ENCODE measurements at places on chromosomes 5 and 9.

DNA sequence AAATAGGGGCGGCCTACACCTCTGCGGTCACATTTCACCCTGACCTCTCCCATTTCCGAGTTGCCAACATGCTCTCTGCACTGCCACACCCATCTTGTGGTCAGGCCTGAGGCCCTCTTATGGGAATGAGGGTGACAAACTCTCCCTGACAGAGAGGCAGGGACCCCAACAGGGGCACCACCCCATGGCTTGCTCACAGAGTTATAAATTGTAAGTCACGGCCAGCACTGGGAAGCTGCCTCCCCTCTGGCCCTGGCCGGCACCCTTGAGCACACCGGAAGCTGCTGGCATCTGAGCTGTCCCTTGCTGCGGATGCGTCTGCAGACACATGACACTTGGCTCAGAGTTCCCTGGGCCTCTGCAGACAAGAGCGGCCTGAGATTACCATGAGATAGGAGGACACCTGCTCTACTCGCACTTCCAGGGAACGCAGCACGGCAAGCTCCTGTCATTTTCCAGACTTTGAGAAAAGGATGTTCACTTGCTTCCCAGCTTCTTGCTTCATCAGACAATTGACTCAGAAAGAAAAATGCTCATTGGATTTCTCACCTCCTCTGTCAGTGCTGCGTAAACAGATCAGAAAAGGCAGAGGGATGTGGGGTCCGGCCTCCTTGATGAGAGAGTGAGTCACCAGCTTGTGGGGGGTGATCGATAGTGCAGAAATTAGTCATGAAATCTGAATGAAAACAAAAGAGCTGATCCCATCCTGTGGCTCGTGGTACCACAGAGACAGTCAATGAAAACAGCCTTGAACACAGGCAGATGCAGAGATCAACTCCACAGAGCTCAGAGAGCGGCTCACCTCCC, 269.8 kb downstream of the SYK start:
- DNase-seq, result no peak

DNA sequence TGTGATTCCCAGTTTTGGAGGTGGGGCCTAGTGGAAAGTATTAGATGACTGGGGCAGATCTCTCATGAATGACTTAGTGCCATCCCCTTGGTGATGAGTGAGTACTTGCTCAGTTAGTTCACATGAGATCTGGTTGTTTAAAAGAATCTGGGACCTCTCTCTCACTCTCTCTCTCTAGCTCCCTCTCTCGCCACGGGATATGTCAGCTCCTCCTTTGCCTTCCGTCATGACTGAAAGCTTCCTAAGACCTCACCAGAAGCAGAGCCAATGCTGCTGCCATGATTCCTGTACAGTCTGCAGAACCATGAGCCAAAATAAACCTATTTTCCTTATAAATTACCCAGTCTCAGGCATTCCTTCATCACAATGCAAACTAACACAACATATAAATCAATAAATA, 176.7 kb downstream of the PRELID2 start:
- no peak for DNase-seq

GRCh38 chr9:129457325-129457779, 163.5 kb downstream of the C9orf50 start:
- DNase-seq, result no peak

DNA sequence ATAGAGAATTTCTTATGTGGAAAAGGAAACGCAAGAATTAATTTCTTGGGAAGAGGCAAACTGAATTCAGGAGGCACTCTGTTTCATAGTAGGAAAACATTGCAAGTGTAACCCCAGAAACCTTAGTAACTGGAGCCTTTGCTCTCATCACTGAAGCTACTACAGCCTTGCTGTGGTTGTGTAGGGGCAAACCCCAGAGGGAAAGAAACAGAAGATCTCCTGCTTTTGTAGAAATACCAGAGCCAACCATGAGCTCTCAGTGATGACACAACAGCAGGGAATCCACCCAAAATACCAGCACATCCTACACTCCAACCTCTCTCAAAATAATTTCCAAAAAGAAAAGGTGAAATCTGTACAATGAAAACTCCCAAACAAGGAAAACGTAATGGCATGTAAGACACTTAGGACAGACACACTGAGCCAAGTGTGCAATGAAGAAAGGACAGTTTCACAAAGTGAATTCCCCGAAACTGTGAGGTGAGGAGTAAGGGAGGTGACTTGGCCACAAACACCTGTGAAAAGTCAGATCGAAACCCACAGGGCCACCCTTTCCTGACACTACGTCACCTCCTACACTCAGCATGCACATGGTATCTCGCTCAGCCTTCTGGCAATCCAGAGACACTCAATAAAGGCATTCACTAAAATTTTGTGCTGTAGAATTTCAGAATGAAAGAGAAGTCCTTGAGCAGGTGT, 8.5 kb upstream of the ACSL6 start:
- no peak for DNase-seq

DNA sequence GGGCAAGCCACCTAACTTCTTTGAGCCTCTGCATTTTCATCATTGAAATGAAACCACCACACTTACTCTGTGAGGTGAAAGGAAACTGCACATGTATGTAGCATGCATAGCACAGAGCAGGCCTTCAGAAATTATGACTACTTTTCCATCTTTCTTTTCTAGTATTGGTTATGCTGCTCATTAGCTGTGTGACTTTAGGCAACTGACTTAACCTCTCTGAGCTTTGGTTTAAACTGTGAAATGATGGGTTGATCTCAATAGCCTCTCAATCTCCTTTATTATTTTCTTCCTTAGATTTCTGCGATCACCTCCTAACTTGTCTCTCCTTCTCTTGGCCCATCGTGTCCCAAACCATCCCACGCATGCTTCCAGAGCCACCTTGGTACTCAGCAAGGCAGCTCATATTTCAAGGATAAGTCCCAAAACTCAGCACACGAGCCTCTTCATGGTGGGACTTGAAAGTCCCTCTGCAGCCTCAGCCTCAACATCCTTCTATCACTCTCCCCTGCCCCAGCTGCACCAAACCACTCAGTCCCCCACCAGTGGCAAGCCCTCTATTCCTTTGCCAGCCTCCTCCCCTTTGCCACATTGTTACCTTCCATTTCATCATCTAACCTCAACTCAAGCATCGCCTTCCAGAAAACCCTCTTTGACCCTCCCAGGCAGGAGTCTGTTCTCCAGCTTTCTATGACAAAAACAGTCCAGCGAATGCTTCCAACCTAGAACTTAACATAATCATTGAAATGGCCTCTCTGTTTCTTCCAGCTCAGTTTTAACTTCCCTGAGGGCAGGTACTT, 60.3 kb upstream of the DNAH5 start:
- DNase-seq, result no peak

DNA sequence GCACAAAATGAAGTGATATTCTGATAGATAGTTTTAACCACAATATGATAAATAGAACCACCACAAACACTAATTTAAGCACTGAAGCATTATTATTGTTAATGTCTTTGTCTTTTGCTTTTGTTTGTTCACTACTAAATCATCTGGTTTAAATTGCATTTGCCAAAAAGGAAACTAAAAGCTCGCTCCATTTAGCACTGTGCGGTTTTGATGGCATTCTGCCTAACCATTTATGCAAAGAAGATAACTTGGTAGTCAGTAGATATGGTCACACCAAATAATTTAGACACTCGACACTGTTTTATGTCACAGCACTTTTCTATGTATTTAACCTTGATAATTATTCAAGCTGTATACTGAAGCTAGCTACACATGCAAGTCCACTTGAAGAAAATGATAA, 849.8 kb upstream of the CDH6 start:
- no peak for DNase-seq

DNA sequence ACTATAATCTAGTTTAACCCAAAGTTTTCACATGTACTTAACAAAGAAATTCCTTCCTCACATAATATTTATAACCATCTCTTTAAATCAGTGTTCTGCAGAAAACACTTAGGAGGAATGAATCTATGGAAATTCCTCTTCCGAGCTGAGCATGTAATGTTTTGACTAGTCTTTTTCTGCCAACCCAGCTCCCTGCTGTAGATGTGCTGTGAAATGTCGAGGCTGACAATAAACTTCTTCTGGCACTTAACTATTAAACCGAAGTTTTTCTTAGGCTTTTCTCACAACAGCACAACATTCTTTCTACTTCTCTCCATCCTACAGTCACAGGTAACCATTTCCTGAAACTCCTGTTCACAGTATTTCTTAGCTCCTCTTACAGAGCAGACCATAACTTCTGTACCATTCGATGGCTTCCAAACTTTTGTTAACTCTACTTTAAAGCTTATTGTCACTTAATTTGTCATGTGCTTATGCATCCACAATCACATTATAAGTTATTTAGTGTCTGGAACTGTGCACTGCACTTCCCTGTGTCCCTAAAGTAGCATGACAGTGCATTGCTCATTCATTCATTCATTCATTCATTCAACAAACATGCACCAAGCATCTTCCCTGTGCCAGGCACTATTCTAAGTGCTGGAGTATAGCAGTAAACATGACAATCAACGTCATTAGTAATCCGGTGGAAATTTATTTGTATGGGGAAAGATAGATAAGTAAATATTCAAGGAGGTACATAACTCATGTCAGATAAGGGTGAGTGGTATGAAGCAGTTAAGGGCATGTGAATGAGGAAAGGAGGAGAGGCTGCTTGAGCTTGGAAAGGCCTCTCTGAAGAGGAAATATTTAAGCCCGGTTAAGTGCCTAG, 54.6 kb downstream of the TSSK1B start:
- no peak for DNase-seq

DNA sequence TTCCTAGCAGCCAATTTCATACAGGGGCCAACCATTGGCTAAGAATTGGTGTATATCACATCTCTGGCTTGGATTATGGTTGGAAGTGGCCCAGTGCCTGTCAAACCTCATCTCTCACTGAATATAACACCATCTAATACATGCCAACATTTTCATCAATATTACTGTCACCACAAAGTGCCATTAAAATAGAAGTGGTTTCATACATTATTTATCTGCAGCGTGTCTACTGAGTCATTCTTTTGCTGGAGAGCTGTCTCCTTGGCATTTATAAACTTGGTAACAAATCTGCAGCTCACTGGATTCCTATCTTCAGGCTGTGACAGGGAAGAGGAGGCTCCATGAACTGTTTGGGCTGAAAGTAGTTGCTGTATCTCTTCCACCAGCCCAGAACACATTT, 70.9 kb downstream of the PTTG1 start:
- DNase-seq, result no peak

DNA sequence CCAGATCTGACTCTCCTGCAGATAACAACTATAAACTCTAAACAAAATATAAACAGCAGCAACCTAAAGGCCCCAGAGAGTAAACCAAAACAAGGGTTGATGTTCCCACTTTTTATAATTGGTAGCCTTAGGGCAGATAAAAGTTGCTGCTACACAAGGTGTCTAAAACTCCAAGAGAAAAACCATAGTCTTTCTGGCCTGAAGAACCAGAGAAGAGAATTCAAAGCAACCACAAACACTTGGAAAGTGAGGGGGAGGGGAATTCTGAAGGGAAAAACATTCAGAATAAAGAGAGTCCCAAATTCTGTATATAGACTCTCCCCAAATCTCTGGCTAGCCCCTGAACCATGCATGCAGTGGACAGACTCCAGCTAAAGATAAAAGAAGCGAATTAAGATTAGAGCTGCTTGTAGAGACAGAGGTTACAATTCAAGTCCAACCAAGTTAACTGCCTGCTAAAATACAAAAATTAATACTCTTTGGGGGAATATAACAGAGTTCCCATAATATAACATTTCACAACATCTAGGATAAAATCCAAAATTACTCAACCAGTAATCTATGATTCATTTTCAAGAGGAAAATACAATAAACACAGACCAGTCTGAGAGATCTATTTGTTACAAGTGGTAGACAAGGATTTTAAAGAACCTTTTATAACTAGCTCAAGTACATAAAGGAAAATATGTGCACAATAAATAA, 37.5 kb upstream of the RGMB start:
- DNase-seq, result no peak

- no peak for DNase-seq
Observed at GRCh38 chr5:96489532-96489931, 56.5 kb upstream of the PCSK1 start.

DNA sequence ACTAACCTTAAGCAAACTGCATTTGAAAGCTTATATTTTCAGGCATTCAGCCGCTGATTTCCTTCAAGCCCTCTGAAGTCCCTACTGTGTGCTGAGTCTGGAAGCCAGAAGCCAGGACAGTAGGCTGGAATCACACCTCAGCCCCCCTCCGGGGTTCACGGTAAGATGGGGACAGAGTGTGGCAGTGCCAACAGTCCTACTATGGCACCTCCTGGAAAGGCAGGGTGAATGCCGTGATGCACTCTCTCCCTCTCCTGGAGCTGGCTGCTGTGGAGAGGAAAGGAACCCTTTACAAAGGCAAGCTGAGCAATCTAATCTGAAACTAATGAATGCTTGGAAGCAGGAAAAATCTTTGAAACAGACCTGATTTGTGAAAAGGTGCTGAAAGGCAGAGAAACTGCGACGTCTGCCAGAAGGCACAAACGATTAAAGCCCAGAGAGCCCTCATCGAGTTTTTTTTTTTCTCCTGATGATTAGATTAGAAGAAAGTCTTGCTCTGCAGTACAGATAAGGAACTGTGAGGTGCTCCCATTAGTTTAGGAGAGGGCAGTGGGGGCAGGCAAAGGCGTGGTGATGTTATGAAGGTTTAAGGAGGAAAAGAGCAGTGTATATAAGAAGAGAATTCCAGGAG, 21.0 kb downstream of the ANKH start:
- DNase-seq, result no peak

DNA sequence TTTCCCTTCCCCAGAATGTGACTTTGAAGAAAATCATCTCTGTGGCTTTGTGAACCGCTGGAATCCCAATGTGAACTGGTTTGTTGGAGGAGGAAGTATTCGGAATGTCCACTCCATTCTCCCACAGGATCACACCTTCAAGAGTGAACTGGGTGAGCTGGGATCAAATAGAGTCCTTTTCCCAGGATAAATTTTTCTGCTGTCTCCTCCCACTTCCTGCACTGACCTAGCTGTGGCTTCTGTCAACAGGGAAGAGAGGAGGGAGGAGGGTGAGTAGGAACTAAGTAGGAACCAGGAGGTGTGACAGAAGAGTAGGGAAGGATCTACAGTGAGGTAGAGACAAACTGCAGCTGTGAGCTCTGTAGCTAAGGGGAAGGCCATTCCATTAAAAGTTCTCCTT, 69.3 kb downstream of the MAMDC2 start:
- no peak for DNase-seq

GRCh38 chr5:82664732-82665131, 386.6 kb upstream of the RPS23 start:
- no peak for DNase-seq

- DNase-seq, result no peak
Observed at GRCh38 chr9:81855538-81855937, 72.7 kb upstream of the SPATA31D4 start.

- no peak for DNase-seq
Observed at GRCh38 chr9:33229359-33230114, 10.4 kb upstream of the SPINK4 start.

DNA sequence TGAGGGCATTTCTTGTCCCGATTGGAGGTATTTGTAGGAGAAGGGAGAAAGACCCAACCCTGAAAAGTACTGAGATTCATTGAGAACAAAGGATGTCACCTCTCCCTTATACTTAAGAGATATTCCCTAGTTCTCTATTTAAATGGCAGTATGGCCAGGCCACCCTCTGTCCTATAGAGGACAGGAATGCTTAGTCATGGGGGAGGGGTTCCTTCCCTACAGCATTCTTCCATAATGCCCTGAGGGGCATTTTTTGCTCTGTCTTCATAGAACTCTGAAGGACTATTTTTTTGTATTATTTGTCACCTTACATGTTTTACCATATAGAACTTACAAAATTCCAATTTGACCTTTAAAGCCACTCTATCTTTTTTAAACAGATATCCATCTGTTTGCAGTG, 176.3 kb downstream of the TMEM161B start:
- DNase-seq, result no peak
